ENCODE measurements at places on chromosomes 4 and X.

DNA sequence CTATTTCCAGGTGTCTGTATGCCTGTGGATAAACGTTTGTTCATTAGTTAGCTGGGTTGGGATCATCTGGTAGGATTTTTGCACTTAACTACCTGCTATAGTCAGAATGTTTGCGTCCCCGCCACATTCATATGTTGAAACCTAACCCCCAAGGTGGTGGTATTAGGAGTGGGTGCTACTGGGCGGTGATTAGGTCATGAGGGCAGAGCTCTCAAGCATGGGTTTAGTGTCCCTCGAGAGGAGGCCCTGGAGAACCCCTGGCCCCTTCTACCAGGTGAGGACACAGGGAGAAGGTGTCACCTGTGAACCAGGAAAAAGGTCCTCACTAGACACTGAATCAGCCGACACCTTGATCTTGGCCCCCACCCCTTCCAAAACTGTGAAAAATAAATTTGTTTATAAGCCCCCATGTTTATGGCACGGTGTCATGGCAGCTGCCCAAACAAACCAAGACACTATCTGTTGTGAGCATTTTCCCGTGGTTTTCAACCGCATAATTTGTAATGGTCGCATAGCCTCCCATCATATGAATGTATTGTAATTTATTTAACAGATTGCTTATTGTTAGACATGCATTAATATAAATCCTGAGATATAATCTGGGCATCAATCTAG lies 92.7 kb upstream of the TRIM2 start:
- DNase-seq: no peak

DNA sequence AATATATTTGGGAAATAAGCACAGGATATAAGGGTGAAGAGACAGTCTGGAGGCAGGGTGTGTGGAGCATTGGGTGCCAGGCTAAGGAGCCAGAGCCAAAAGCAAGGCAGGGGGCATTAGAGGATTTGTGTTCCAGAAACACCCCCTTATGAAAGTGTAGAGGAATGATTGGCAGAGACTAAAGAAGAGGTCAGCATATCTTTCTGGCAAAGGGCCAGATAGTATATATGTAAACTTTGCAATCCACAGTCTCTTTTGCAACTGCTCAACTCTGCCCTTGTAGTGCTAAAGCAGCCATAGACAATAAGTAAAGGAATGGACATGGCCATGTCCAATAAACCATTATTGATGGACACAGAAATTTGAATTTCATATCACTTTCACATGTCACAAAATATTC lies 3.6 kb upstream of the SLC9A6 start:
- no peak for DNase-seq

- DNase-seq: no peak
Observed at GRCh38 chr4:94533405-94534223, 81.9 kb downstream of the PDLIM5 start.

DNA sequence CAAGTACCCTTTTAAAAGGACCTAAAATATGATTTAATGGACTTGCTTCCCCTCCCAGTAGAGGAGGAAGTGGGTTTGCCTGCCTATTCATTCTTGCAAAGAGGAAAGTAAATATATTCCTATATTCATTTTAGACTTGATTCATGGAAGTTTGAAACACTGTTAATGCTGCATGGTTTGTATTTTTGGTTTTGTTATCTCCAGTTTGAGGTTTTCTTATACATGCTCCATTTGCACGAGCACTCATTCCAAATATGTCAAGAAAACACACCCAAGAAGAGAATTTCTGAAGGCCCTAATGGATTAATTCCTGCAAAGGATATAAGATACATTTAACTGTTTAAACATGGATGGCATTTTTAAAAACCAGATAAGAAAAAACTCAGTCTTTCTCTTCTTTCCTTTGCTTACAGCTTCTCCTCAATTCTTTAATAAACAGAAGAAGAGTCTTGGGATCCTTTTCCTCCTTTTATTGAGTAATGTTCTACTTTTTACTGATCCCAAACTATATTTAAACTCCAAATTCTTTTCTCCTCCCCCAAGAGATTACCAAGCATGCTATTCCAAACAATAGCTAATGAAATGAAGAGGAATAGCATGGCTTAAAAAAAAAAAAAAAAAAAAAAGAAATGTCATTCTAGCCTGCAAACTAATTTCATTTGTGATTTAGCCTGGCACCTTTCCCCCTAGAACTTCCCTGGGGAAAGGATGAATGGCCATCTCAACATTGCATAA lies 54.6 kb upstream of the LDB2 start:
- peak; percentile 14 for DNase-seq

- no peak for DNase-seq
Observed at GRCh38 chrX:45851434-45851991, 650.8 kb upstream of the DIPK2B start.

- DNase-seq: no peak
Observed at GRCh38 chr4:93659629-93660028, 168.9 kb upstream of the ATOH1 start.

DNA sequence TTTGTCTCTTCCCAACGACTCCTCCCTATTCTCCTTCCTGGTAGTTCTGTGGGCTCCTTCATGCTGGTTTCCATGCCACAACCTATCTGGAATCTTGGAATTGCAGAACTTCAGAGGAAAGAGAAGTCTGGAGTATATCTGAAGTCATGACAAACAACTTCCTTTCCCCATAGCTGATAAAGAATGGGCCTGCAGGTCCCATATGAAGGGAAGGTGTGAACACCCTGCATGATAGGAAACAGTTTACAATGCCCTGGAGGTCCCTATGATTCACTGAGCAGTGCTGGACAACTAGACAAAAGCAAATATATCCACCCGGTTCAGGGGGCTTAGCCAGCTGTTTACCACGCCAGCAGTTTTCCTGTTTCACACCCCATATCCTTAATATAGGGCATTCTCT lies 19.4 kb downstream of the FAM9C start:
- DNase-seq: no peak

DNA sequence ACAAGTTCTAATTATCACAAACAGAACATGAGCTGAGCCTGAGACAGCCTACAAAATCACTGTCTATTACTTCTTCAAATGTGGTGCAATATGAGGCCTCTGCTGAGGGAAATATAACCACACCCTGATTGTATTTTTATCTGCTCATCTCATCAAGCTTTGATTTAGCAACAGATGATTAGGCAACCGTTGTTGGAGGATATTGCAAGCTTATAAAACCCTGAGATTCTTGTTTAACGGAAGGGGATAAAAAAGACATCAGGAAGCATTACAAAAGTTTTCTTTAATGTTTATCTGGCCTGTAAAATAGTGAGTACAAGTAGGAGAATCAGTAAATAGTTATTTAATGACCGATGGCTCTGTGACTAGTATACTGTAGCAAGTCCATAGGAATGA lies 108.5 kb downstream of the ZNF330 start:
- peak; percentile 77 for DNase-seq

DNA sequence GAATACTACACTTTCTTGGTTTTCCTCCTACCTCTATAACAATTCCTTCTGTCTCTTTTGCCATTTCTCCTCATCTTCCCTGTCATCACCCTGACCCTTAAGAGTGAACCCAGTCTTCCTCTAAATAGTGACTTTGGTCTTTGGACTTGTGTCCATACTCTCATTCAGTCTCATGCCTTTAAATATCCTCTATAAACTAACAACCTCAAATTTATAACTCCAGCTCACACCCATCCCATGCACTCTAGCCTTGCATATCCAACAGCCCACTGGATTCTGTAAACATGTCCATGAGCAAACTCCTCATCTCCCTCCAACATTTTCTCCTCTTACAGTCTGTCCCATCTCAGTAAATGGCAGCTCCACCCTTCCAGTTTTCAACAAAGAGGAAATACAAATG lies 15.0 kb downstream of the BCLAF3 start:
- no peak for DNase-seq

Data from fibroblast of skin of left quadriceps (primary cell).